ENCODE measurements at places on chromosomes 5 and 9.
A peak's percentile ranks its signal among the peaks of the same experiment; 100 is the strongest.

- no peak for DNase-seq
Observed at GRCh38 chr5:141439411-141440141, 9.3 kb downstream of the PCDHGA12 start.

DNA sequence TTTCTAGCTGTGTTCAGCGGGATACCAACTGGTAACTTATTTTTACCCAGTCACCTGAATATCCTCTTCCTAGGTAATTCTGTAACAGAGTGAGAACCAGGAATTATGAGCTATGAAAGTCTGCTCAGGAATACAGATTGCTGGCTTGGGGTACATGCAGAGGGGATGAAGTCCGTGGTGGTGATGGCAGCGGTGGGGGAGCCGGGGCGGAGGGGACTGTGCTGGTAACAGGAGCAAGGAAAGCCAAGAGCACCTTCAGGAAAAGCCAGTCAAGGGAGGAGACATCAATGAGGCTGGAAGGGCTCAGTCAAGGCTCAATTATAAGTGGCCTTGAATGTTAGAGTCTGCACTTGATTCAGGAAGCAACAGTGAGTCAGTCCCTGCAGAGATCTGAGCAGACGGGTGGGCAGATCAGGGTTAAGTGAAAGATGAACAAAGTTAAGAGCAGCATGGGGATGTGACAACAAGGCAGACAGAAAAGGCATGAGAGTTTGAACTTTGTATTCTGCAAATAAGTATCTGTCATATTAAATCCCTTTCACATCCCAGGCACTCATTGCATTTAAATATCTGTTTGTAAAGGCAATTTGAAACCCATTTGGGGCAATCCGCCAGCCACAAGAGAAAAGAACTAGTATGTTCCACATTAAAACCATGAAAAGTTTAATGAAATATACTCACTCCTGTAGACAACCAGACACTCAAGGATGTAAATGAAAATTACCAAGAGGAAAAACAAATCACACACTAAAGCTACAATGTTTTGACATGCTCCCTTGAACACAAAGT lies 101.2 kb downstream of the TTC39B start:
- peak; percentile 10 for DNase-seq

DNA sequence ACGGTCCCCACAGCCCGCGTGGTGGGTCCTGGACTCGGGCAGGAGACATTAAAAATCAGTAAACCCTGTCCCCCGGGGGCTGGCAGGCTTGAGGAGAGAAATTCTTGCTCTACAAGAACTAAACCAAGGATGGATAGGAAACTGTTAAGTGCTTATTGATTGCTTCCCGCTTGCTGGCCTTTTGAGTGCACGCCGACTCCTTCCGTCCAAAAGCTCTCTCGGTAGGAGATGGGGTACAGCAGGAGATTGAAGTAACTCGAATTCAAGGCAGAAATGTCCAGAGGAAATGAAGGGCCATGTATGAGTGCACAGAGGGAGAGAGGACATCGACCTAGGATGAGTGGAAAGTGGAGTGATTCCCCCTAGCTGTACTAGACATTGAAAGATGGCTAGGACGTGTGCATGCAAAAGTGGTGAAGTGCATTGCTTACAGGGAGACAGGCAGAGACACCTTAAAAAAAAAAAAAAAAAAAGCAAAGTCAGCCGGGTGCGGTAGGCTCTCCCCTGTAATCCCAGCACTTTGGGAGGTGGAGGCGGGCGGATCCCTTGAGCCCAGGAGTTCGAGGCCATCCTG lies 923 bp downstream of the RECK start:
- no peak for DNase-seq

DNA sequence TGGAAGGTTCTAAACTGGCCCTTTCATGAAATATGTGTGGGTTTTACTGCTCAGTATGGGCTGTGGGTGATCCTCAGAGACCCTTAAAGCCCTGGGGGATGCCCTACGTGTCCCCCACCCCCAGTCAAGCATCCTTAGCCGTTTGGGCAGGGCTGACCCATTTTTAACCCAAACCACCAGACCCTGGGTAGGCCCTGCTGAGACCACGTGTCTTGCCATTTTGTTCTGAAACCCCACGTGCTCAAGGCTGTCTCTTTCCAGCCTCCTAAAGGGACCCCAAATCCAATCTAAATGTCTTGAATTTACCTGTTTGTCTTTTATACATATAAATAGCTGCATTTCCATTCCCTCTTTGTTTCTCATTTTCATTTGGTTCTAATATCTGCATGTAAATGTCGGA lies 94.9 kb downstream of the PAX5 start:
- DNase-seq, result no peak

DNA sequence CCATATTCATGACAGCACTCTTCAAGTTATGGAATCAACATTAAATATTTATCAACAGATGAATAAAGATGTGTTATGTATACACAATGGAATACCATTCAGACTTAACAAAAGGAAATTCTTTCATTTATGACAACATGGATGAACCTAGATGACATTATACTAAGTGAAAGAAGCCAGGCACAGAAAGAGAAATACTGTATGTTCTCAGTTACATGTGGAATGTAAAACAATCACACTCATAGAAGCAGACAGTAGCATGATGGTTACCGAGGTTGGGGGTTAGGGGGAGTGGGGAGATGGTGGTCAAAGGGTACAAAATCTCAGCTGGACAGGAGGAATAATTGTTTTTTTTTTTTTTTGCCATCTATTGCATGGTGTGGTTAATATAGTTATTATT lies 431.9 kb downstream of the DMAC1 start:
- DNase-seq, result no peak

GRCh38 chr5:91469517-91470165 lies 86.5 kb upstream of the ARRDC3 start:
- DNase-seq, result no peak

DNA sequence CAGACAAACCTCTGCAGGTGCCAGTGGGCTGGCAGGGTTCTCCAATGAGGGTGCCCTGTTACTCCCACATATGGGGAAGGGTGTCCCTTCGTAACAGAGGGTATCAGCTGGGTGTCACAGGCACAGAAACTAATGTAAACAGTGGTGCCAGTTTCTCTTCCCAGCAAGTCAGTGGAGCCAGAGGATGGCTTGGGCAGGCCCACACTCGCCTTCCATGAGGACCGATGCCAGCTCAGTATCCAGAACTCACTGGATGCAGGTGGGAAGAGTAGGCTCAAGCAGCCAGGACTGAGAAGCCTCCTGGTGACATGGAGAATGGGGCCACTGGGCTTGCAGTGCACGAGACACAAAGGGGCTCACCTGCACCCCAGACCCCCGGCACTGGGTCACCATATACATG lies 30.4 kb downstream of the FSTL4 start:
- no peak for DNase-seq

DNA sequence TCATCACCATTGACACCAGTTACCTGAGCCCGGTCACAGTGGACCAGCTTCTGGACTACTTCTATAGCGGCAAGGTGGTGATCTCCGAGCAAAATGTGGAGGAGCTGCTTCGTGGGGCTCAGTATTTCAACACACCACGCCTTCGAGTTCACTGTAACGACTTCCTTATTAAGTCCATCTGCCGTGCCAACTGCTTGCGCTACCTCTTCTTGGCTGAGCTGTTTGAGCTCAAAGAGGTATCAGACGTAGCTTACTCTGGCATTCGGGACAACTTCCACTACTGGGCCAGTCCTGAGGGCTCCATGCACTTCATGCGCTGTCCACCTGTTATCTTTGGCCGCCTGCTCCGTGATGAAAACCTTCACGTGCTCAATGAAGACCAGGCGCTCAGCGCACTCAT lies 520 bp downstream of the CCIN start:
- no peak for DNase-seq

DNA sequence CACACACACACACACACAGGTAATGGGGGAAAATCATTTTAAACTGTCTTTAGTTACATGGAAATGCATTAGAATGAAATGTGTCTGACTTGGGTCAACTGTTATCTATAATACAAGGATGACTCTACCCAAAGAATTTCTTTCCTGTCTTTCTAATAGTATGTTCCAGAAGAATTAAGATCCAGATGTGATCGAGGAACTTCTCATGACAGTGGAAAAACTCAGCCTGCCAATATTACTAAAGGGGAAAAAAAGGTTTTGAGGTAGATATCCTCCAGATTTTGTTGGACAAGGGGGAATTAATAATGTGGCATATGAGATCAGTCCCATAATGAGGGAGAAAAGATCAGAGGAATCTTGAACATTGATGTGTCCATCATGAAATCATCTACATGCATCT lies 190.6 kb upstream of the MAP3K1 start:
- DNase-seq, result no peak

GRCh38 chr5:31148959-31149475 lies 44.5 kb upstream of the CDH6 start:
- DNase-seq, result no peak

GRCh38 chr9:134595014-134595413 lies 46.6 kb upstream of the COL5A1 start:
- DNase-seq, result no peak

GRCh38 chr5:7094626-7095025 lies 301.3 kb upstream of the ADCY2 start:
- DNase-seq, result no peak

- no peak for DNase-seq
Observed at GRCh38 chr9:33244137-33244784, 4.3 kb downstream of the SPINK4 start.

- no peak for DNase-seq
Observed at GRCh38 chr9:11735391-11735790, 957.8 kb upstream of the TYRP1 start.

DNA sequence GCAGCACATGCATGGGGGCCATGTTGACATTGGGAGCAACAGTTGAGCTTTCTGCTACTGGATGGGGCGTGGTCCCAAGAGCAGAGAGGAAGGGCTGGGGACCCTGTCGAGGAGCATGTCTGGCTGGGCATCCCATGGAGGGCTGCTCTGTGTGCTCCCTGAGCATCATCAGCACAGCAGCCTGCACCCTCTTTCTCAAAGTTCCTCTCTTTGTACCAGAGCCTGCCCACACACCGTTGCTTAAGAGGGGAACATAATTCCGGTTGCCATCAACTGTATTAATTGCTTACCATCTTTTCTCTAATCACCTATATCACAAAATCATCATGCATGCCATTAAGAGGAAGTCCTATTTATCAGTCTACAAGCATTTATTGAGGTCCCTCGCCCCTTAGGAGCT lies 55.2 kb upstream of the DIRAS2 start:
- DNase-seq, result no peak

GRCh38 chr5:134227259-134227658 lies 1.4 kb upstream of the PPP2CA start:
- no peak for DNase-seq

DNA sequence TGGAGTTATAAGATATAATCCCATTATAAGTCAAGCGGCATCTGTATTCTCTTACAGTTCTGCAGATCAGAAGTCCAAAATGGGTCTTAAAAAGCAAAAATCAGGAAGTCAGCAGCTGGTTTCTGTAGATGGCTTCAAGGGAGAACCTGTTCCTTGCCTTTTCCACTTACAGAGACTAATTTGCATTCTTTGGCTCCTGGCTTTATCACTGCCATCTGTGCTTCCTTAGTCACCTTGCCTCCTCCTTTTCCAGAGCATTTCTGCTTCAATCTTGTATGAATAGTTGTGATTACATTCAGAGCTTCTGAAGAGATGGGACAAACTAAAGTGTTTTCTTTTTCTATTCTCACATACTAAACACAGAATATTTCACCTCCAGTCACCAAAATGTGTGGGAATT lies 647.3 kb upstream of the GRAMD2B start:
- no peak for DNase-seq

DNA sequence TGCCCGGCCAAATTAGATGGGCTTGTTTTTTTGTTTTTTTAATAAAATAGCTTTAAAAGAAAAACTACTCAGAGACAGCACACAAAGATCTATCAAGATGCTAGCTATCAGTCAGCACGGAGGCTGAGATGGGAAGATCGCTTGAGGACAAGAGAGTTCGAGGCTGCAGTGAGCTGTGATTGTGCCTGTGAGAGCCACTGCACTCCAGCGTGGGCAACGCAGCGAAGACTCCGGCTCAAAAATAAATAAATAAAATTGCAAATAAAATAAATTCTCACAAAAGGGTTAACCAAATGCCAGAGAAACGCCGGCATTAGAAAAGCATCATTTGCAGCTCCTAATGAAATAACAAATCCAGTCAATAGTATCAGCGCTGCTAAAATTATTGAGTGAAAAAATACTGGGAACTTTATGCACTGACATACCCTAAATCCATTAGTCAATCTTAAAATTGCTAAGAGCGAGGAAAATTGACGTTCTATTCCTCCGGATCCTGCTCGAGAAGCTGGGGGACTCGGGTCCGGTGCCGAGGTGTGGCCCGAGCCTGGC lies 681 bp downstream of the CPLANE1 start:
- DNase-seq, result no peak

DNA sequence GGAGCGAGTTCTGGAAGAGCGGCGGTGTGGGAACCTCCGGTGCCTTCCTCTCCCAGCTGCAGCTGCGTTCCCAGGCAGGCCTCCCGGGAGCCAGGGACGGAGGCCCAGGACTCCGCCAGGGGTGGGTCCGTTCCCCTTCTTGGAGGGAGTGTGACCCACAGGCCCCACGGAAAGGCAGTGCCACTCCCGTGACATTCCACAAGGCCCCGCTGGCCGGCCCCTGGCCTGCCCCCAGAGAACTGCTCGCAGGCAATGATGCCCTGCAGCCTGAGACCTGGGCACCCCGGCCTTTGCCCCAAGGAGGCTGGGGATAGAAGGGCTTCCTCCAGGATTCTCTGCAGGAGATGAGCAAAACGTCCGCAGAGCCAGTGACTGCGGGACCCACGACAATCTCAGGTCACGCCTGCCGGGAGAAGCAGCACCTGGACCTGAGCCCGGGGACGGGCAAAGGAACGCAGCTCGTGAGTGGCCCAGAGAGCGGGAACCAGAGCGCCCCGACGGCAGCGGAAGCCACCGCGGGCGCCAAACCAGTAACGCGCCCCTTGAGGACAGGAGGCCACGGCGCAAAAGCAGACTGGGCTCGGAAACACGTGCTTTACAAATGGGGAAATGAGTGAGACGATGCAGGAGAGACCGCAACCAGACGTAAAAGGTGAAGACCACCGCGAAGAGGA lies 9.3 kb downstream of the OBP2B start:
- DNase-seq, result peak; percentile 72

- DNase-seq, result no peak
Observed at GRCh38 chr5:125205601-125206225, 459.3 kb upstream of the ZNF608 start.

- no peak for DNase-seq
Observed at GRCh38 chr5:173970878-173971650, 17.9 kb upstream of the C5orf47 start.

DNA sequence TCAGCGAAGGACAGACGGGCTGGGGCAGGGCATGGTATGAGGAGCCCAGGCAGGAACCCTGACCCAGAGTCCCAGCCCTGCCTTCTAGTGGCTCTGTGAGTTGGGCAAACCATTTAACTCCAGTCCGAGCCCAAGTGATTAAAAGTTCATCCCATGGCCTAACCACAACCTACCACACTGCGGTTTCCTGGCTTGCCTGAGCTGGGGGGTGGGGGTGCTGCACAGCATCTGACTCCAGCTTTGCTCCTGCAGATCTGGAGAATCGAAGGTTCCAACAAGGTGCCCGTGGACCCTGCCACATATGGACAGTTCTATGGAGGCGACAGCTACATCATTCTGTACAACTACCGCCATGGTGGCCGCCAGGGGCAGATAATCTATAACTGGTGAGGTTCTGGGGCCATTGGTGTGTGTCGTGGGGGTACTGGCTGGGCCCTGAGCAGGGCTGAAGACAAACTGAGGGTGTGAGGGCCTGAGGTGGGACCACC lies 49.0 kb downstream of the STOM start:
- DNase-seq, result no peak

Measured in AG20443 (cell line).